ENCODE measurements at places on chromosomes 3 and 15.
A peak's percentile ranks its signal among the peaks of the same experiment; 100 is the strongest.

DNA sequence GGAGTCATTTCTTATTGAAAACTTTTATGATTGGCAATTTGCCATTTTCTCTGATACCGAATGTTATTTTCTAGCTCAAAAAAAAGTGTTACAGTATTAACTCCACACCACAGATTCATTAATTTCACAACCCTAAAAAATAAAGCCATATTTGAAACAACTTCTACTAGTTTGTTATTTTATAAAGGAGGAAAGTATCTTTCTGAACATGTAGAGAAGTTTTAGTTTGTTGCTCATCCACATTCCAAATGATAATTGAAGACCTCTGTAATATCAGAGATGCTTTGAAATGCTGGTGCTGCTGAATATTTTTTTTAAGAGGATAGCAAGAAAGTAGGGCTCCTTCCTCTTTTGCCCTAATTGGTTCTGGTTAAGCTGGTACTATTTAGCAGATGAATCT, 1.9 kb downstream of the VGLL3 start:
- no peak for DNase-seq

DNA sequence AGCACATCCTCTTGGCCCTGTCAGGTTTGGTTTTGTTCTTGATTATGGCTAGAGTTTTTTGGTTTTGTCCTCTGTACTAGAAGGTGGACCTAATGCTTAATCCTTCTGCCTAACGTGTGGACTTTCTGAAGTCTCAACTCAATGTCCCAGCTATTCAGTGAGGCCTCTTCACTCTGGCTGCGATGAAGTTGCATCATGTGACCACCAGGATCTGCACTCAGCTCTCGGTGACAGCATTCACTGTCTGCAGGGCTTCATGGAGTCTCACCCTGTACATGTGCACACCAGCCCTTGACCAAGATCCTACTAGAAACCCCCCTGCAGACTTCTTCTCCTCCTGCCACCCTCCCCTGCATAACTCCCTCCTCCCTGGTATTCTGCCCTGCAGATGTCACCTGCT, 38.7 kb upstream of the HRH1 start:
- no peak for DNase-seq

- no peak for DNase-seq
Measured at GRCh38 chr15:62119227-62119864, 45.7 kb downstream of the C2CD4B start.

DNA sequence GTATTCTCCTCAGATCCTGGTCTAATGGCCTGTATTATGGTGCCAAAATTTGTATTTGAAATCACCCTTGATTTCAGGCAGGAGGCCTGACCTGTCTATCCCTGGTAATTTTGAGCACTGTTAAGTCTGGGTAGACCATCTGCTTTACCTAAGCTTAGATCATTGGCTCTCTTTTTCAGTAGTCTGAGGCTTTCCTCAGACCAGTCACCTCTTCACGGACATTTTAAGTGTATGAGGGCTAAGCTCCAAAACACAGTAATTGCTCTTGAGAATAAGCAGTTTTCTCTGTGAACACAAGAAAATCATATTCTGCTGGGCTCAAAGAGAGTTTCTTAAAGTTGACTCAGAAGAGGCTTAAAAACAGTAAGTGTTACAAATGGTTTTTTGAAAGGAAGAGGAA, 92.0 kb upstream of the SAMMSON start:
- DNase-seq = no peak

DNA sequence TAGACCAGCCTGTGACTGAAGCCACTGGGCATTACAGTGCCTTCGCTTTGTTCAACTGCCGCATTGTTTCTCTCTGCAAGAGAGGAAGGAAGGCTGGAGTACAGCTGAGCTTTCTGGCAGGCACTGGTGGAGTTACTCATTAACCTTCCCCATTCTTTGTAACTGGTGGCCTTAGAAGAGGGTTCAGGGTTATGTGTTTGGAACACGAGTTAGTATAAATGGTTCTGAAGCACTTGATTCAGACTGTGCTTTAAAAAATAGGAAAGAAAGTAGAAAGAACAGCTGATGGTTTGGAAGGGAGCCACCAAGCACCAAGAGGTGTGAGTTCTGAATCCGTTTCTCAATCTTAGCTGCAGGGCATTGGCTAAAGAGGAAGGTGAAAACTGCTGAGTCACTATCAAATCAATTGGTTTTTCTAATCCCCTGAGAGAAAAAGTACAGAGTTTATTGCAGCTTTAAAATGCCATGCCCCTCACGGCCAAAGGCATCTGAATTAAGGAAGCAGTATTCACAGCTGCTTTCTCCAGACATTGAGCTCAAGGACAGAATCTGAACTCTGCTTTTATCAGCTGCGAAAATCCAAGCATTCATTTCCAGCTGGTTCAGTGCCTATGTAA, 3.6 kb downstream of the HGD start:
- DNase-seq = no peak

- no peak for DNase-seq
Measured at GRCh38 chr3:94862703-94863102, 799.8 kb downstream of the NSUN3 start.

DNA sequence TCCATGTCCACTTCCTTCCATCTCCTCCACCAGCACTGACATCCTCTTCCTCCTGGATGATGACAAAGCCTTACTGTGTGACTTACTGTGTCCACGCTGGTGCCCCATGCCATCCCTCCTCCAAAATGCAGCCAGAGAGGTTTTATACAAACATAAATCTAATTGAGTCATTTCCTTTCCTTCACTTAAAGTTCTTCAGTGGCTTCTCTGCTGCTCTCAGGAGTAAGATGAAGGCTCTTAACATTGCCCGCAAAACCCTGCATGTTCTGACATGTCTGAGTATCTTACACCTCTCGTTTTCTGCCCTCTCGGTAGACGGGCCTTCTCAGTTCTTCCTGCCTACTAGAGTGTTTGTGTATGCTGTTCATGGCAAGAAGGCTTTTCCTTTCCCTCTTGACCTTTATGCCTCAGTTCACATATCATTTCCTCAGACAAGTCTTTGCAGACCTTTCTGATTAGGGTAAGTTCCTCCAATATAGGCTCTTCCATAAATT, 175.5 kb downstream of the CFAP20DC start:
- no peak for DNase-seq

GRCh38 chr15:66288551-66289185, 4.7 kb upstream of the DIS3L start:
- DNase-seq = no peak

GRCh38 chr3:183548262-183548769, 7.2 kb downstream of the KLHL6 start:
- no peak for DNase-seq

- DNase-seq = no peak
Measured at GRCh38 chr3:150132101-150132749, 161.5 kb upstream of the PFN2 start.

GRCh38 chr3:149199474-149199873, 22.2 kb downstream of the CP start:
- no peak for DNase-seq

GRCh38 chr3:40585381-40586016, 60.7 kb downstream of the ZNF621 start:
- no peak for DNase-seq

DNA sequence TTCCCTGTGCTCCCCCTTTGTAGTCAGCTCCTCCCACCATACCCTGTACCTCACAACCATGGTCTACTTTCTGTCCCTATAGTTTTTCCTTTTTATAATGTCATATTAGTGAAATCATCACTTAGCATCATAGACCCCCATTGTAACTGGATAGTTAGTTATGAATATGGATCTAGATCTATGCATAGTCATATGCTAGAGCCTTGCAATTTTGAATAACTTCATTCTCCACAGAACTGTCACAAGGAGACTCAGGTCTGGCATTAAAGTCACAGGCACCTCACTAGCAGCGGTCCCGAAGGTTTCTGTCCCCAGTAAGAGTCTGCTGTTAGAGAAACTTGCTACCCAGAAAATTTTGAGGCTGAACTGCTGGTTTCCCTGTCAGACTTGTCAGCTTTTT, 102.0 kb upstream of the NUDT16 start:
- no peak for DNase-seq

DNA sequence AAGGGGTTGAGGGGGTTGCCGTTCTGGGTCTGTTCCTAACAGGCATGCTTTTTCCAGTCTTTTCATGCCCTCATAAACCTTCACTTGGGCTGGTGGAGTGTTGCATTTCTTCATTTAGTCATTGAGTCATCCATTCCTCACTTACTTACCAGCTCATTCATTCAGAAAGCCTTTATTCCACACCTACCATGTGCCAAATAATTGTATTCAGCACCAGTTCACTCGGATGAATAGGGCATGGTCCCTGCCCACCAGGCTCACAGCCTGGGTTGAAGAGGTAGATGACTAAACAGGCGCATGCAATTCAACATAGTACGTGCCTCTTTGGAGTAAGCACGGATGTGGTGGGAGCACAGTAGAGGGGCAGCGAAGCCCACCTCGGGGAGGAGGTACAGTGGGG, 35.1 kb upstream of the THSD4 start:
- no peak for DNase-seq

DNA sequence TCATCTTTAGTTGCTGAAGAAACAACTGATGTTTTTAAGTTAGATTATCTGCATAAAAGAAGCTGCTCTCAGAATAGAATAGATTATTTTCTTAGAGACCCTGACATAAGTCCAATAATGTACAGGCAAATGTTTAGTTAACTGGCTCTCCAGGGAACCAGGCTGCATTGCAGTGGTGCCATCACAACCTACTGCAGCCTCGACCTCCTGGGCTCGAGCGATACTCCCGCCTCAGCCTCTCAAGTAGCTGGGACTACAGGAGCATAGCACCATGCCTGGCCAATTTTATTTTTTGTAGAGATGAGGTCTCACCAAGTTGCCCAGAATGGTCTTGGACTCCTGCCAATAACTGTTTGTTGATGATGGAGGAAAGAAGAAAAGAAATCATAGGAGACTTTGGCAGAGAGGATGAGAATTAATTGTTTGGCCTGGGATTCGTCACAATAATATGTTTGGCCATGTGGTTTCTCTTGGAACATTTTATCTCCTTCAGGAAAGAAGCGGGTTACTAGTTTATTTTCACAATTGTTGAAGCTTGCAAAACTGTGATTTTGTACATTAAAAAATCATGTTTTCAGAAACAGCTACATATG, 429.2 kb downstream of the CADM2 start:
- DNase-seq = no peak

DNA sequence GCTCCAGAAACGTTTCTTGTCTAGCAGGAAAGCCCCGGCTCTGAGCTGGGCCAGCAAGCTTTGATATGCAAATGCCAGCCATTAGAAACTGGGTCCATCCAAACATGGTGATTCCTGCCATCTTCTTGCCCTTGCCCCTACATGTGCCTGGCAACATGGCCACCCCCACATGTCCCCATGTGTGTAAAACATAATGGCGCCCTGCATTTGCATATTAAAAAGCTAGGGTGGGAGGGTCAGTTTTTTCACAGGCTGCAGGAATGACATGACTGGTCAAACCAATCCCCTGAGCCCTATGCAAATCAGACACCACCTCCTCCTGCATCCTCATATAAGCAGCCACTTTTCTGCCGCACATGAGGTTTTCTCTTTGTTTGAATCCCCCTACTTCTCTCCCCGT, 21.2 kb downstream of the GPR156 start:
- no peak for DNase-seq

DNA sequence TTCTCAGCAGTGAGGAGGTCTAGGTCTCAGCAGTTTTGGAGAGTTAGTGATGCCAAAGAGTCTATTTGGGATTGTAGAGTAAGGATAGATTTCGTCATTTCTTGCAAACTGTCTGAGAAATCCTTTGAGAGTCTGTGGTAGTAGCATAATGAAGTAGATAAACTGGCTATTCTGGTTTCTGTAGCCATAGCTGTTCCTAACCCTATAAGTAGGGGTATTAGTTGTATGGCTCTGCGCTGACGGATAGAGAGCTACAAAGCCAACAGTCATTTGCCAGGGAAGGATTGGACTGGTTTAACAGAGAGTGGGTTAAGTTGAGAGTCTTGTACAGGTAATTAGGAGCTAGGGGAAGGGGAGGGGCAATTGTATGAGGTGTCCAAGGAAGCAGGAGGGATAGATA, 50.6 kb downstream of the KLHDC8B start:
- DNase-seq = no peak

DNA sequence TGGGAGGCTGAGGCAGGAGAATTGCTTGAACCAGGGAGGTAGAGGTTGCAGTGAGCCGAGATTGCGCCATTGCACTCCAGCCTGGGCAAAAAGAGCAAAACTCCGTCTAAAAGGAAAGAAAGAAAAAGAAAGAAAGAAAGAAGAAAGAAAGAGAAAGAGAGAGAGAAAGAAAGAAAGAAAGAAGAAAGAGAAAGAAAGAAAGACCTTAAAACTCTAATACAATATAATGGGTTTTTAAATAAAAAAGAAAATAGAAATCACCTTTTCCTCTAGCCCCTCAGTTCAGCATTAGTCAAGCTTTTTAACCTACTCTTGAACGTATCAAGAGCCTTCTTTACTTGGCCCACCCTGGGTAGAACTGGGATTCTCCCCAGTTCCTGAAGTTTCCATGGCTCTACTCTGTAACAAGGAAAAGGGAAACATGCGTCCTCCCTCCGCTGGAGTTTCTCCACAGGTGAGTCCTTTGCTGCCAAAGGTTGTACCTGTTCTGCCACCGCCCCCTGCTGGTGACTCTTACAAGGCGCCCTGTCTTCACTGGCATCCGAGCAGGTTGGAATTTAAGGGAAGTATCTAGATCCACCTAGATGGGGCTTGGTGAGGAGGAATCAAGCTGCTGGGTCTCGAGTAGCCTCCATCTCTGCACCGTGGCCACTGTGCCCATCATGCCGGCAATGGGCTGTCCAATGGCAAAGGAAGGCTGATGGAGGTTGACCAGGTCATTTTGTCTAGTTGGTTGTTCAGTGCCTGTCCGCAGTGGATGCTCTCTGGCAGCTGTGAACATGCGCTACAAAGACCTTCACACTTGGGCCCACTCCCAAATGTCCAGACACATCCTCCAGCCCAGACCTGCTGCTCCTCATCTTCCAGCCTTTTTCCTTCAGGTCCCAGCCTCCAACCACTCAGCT, 20.6 kb upstream of the EPHB3 start:
- peak; percentile 42 for DNase-seq

GRCh38 chr3:47001731-47002170, 22.3 kb downstream of the NBEAL2 start:
- DNase-seq = no peak

DNA sequence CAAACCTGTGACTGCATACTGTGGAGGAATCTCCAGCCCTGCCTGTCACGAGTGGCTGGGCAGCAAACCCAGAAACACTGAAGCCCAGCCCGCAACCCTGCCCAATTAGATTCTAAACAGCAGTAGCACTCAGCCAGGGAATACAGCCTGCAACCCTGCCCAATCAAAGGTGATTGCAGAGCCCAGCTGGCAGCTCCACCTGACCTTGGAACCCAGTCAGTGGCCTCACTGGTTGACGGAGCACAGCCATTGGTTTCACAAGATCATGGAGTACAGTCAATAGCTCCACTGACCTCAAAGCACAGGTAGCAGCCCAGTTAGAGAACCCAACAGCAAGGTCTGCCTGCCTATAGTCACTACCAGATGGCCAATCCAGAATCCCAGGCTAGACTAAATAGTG, 35.2 kb upstream of the MYLK start:
- no peak for DNase-seq

- DNase-seq = no peak
Measured at GRCh38 chr3:87035339-87035738, 44.4 kb upstream of the VGLL3 start.

Data from NK-92 treated with Interleukin-12 subunit alpha and Interleukin-12 subunit beta, amount 100 ng/mL, for 24 hours (cell line).